ENCODE measurements at places on chromosomes 3 and 15. TPM values are rescaled to one million over a fixed set of nuclear protein-coding genes. Genes with fewer than 3 reads are reported as not detected.

- no peak for DNase-seq
Observed at GRCh38 chr3:24191801-24192403, 246.8 kb downstream of the NR1D2 start.

FYTTD1 gene
- 103 TPM for polyA plus RNA-seq

DNA sequence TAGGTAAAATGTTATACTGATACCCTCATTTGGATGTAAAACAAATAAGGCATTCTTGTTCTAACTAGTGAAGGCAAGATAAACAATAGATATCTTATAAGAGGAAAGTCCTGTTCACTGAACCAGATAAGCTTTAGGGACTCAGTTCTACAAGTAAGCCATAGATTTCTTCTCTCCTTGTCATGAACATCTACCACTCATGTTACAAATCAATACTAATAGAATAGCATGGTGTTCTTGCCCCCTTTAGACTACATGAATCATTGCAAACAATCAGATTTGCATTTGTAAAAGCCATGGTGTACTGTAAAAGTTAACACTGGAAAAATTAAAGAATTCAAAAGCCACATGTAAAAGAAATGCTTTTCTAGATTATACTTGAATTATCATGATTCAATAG lies 500.1 kb downstream of the NLGN1 start:
- no peak for DNase-seq

DNA sequence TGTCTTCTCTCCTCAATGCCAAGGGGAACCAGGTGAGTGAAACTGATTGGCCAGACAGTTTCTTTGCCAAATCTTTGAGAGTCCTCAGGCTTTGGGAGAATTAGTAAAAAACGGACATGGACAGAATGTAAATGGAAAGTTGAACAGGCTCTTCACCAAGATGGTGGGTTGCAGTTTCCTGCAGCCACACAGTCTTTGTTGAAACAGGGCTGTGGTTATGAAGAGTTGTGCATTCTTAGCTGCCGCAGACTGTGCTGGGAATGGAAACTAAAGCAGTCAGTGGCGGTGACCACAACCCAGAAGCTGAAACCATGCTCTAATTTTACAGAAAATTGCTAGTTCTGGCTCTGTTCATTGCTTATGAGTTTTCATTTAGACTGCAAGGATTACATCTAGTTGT lies 42.1 kb upstream of the TASOR start:
- DNase-seq = no peak

DNA sequence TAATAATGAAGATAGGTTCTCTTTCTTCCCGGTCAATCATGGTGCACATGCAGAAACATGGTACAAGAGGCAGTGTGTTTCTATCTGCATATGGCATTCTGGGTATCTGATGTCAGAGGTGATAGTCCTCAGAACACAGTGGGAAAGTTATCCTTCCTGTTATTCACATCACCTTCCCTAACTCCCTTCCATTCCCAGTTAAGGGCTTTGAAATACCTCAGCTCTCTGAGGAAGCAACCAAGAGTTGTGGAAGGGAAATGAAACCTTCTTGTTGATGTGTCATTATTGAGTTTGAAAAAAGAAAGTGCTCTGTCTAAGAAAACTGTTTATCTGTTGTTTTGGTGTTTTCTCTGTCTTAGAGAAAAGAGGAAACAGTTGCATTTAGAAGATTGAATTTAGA lies 21.9 kb upstream of the P2RY13 start:
- DNase-seq = no peak

TIPIN gene
- 23.2 TPM for polyA plus RNA-seq

- no peak for DNase-seq
Observed at GRCh38 chr3:11582191-11582968, 61.3 kb downstream of the VGLL4 start.

AGTR1 gene
- 18.4 TPM for polyA plus RNA-seq

PIK3CB gene
- polyA plus RNA-seq = 27.4 TPM

GRM7 gene
- polyA plus RNA-seq = 2.5 TPM

DNA sequence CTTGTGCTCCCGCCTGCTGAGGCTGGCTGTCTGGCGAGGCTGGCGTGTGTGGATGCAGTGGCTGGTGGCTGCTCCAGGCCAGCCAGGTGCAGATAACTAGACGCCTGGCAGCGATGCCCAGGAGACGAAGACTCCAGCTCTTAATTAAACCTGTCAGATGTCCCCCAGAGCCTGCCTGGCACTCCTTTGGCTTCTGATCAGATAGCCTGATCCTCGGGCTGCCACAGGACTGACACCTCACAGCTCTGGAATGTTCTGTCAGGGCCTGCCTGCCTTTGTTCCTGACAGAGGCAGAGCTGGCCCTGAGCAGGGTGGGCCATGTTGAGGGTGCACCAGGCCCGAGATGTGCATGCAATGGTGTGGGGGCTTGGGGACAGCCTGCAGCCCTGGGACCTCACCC lies 36.5 kb downstream of the PLXNA1 start:
- no peak for DNase-seq

FETUB gene
- 0.33 TPM for polyA plus RNA-seq

DNA sequence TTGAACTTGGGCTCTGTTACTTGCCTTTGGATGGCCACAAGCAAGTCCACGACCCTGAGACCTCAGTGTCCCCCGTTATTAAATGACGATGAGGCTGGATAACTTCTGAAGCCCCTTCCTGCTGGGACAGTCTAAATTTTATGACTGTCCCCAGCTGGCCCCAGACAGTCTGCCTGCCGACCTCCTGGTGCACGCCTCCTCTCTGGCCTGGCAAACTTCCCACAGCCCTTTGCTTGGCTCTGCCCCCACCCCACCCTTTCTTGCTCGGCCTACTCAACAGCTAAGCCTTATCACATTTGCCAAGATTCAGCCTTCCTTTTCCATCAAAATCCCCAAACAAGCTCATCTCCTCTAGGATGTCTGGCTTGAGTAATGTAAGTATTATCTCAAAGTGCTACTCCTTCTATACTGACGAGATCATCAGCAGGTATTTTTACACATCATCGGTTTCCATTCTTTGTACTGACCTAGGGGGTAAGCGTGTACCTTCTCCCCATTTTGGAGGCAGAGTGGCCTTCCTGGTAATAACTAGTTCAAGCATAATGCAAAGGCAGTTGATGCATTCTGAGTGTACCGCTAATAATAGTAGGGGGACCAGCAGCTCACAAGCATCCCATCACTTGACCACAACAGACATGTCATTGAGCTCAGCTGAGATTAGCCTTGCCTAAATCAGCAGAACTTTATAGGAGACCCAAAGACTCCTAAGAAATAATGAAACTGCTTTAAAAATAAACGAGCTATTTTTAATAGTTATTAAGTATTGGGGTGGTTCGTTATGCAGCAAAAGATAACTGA lies 120.8 kb upstream of the HACD2 start:
- no peak for DNase-seq

GRCh38 chr15:72845981-72846383 lies 62.4 kb upstream of the ADPGK start:
- no peak for DNase-seq

SERINC4 gene
- polyA plus RNA-seq = not detected

DNA sequence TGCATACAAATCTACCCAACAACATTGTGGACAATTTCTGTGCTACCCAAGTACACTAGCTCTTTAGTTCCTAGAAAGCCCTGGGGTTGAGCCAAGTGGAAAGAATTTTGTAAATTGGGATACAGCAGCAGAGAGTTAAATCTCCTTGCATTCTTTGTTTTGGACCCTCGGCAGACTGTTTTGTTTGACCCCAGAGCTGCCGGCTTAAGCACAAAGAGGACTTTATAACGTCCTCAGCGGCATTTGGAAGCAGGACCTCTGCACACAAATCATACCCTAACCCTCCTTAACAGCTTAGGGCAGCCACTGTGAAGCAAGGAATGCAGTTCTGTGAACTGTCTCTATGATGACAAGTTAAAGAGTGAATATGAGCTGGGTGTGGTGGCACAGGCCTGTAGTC lies 415.3 kb downstream of the CNTN4 start:
- no peak for DNase-seq

TERC gene
- polyA plus RNA-seq = 0.44 TPM

CASR gene
- 26.9 TPM for polyA plus RNA-seq

Data from left renal cortex interstitium (tissue), 4 donors.